Hematopoietic multipotent progenitor cell treated with erythropoietin and hydrocortisone succinate and interleukin-3 and kit ligand, for 4 days (in vitro differentiated cells): ENCODE measurements at places on chromosomes 2 and 18.

- peak; percentile 67 for DNase-seq
These were observed 29.9 kb downstream of the ZEB2 start for GRCh38 chr2:144490017-144490416.

DNA sequence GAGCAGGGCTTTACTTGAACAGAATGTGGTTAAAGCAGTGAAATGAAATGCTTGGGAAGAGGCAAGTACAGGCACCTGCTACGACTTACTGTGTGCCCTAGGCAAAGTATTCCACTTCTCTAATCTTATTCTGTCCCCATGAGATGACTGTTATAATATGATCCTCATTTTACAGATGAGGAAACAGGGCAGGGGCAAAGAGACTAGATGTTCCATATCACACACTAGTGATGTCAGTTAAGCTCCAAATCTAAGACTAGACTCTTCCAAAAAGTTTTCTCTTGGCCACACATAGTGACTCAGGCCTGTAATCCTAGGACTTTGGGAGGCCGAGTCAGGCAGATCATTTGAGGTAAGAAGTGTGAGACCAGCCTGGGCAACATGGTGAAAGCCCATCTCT is 235.0 kb downstream of the SETBP1 start:
- no peak for DNase-seq

- DNase-seq, result no peak
These were observed 6.0 kb downstream of the B4GALT6 start for GRCh38 chr18:31678425-31678824.

DNA sequence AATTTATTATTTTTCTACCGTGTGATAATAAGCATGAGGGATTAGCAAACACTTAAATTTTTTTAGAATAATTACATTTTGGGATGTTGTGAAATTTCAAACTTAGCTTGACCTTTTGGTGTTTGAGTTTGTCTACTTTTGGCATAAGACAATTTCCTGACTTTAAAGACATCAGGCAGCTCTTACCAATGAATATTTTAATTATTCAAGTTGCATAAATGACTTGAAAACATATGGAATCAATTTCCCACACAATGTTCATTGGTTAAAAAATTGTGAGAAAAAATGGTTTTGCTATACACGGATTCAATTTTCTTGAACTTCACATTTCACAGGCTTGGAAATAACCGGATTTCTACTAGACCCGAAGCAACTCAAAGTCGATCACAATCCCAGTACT is 243.4 kb downstream of the IKZF2 start:
- no peak for DNase-seq

DNA sequence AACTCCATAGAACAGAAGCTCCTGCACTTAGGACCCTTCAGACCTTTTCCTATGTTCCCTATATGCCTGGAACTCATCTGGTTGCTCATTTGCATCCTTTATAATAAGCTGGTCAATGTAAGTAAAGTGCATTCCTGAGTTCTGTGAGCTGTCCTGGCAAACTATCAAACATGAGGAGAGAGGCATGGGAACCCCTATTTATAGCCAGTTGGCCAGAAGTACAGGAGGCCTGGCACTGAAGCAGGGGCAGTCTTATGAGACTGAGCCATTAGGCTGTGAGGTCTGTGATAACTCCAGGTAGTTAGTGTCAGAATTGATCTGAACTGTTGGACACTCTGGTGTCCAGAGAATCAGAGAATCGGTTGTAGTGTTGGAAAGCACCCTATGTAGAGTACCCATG is 88.4 kb downstream of the EHD3 start:
- no peak for DNase-seq
